ENCODE measurements at places on chromosomes 7 and 10.

- no peak for DNase-seq
These were observed 45.1 kb downstream of the RPS24 start for GRCh38 chr10:78078539-78079330.

- no peak for DNase-seq
These were observed 95.1 kb downstream of the BMPR1A start for GRCh38 chr10:86851328-86852207.

GRCh38 chr10:129626796-129627435 lies 159.9 kb downstream of the MGMT start:
- no peak for DNase-seq

- DNase-seq = no peak
These were observed 7.2 kb downstream of the NFE2L3 start for GRCh38 chr7:26159243-26159642.

- no peak for DNase-seq
These were observed 29.2 kb upstream of the AP5Z1 start for GRCh38 chr7:4745971-4746919.

DNA sequence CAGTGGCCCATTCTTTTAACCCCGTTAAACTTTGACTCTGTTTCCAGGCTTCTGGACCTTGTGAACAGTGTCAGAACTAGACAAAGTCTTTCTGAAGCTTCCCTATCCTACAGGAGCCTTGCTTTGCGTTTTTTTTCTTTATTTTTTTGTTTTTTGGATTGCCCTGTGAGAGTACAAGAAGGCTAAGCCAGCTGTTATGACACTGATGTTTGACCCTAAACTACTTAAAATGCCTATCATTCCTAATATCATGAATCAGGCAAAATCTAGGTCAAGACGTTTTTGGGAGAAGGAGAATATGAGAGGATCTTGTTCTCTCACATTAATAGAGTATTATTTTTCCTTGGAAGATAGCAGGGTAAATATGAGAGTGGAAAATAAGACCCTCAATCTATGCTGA lies 79.8 kb downstream of the EPDR1 start:
- DNase-seq = no peak

- peak; percentile 90 for DNase-seq
These were observed 3.8 kb downstream of the DEPP1 start for GRCh38 chr10:44974628-44975430.

- no peak for DNase-seq
These were observed 328.4 kb upstream of the C7orf33 start for GRCh38 chr7:148261996-148262688.

DNA sequence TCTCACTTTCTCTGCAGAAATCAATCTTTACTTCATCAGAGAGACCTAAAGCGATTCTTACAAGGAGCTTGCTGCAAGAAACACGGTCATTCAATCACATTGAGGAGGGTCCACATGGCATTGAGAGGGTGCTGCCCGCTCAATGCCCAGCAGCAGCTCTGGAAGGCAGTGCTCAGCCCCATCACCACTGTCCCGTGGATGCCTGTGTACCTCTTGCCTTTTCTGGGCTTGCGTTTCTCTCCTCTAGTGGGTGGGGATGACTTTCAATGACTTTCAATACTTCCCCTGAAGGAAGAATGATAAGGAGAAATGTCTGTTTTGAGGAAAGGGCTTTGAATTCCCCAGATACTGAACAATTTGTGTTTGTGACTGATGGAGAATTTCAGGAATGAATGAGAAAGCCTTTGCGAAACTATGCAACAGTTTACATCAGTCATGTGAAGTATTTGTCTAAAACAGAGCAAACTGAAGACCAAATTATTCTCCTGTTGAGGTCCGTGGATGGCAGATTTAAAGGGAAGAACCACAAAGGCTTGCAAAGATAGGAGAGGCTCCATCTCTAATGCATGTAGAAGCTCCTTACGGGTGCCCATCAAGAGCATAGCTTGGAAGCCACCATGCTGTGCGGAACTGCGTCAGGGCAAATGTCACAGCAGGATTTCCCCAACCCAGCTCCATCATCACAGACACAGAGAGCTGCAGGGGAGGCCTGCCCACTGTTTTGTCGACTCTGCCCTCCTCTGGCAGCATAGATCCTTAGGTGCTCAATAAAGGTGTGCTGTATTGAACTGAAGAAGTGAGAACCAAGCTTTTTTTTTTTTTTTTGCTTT lies 6.6 kb upstream of the ZNF22 start:
- no peak for DNase-seq

DNA sequence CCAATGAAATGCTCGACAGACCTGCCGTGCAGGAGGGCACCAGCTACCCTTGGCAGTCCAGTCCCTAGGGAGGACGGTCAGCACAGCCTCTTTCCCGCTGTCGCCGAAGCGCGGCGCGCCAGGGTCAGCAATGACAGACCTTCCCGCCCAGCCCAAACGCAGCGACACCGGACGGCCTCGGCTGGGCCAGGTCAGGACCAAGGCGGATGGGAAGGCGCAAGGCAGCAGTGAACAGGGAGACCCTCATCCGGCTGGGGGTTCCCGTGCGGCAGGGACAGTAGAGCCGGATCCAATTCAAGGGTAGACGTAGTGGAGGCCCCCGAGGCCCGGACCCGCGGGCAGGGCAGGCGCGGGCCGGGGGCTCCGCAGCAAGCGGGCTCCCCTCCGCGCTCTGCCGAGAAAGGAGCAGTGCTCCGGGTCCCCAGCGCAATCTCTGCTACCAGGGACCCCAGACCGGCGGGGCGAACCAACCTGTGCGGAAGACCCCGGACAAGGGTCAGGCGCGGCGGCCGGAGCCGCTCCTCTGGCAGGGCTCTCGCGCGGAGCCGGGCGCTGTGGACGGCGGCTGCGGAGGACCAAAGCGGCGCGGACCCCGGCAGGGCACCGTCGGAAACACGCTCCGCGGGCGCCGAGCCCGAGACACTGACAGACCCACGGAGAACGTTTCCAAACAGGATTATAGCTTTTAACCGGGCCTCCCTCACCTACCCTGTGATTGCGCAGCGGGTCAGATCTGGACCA lies at the start of gene SEC31B:
Gene SEC31B (minus strand): TSS at position 551 of the 741 bp plus-strand sequence. CDS start 2,909 bp downstream, outside the sequence.
- DNase-seq = no peak

- DNase-seq = no peak
These were observed 30.9 kb downstream of the NACAD start for GRCh38 chr7:45057878-45058277.

GRCh38 chr7:43295429-43295828 lies 183.0 kb downstream of the HECW1 start:
- DNase-seq = no peak

DNA sequence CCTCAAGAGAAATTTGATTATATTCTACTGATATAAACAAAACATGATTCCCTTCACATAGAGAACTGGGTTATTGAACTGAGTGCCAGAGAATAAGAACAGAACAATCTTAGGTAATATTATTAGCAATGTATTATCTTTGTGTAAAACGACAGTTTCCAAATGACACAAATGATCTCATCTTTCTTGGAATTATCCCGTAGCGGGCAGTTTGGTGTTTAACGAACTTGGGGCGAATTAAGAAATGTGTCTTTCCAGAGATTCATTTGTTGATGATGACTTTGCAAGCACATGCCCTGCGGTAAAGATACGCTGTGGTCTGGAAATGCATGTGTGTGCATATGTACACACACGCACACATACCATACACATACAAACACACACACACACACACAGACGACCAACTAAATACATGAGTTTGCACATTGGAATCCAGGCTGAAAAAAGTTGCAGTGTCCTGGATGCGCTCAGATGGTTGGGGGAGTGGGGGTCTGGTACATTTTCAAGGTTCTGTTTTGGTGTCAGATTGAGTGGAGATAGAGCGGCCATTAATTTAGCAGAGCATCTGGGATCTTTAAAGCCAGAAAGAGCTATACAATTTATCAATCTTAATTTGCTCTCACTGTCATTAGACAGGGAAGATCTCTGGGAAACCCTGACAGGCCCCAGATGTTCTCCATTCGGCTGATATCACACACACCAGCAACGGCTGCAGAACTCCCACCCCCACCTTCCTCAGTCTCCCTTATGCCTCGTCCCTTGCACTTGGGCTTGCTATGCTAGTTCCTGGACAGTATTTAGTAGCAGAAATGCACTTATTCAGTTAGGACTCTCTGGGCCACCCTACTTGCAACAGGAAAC lies 112.4 kb upstream of the FAM171A1 start:
- DNase-seq = no peak

DNA sequence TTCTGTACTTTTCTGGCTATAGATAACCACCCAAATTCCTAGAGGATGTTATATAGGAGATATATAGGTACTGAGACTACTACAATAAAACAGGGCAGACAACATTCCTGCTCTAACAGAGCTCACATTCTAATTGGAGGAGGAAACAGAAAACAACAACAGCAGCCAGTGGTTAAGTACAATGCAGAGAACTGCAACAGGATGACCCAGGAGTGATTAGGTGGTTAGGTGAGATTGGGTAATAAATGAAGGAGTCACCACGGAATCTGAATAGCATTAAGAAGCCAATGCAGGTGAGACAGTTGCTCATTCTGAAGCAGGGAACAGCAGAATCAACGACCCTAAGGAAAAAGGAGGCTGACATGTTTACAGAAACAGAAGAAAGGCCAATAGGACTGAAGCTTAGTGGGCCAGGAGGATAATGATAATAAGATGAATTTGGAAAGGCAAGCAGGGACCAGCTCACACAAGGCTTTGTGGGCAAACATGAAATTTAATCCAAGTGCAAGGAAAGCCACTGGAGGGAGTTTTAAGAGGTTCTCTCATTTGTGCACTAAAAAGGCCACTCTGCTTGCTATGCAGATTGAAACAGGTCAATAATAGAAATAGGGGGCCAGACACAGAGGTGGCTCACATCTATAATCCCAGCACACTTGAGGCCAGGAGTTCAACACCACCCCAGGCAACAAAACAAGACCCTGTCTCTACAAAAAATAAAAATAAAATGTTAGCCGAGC lies 16.9 kb upstream of the REEP3 start:
- no peak for DNase-seq

DNA sequence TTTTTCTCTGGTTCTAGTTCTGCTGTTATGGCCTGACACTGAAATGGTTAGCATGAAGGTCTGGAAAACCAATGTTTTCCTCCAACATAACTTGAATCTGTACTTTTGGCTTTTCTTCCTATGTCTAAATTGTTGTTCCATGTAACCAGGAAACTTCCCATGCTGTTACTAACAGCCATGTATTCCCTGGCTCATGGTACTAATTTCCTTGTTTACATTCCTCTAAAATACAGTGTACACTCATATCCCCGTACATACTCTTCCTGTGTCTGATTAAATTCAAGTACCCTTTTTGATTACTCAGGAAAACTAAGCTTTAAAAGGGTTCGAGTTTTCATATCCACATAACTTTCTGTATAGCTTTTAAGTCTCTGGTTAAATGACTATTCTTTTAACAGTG lies 12.3 kb upstream of the ACSM6 start:
- no peak for DNase-seq

DNA sequence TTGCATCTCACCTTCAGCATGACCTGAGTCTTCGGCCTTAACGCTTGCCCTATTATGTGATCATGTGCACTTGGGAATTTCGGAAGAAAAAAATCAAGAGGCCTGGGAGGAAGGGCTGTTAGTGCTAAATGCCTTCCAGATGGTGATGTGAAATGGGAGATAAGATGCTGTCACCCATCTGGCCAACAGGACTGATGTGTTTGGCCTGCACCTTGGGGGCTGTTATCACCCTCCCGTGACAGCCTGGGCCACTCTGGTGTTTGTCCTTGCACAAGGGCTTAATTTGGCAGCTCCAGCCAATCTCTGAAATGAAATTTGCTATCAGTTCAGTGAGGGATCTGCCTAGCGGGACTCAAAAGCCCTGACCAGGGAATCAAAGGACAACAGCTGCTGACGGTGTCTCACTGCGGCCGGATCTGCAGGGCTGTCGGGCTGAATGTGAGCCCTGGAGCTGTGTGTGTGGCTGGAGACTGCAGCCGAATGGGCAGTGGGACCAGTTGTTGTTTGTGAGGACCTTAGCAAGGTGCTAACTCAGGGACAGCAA lies 131.4 kb upstream of the BTBD16 start:
- no peak for DNase-seq

GRCh38 chr7:21429021-21429420 lies 1.1 kb downstream of the SP4 start:
- DNase-seq = no peak

GRCh38 chr10:89554433-89554832 lies 19.0 kb upstream of the SLC16A12 start:
- DNase-seq = no peak

- DNase-seq = no peak
These were observed 3.1 kb downstream of the RGS10 start for GRCh38 chr10:119539359-119539825.

DNA sequence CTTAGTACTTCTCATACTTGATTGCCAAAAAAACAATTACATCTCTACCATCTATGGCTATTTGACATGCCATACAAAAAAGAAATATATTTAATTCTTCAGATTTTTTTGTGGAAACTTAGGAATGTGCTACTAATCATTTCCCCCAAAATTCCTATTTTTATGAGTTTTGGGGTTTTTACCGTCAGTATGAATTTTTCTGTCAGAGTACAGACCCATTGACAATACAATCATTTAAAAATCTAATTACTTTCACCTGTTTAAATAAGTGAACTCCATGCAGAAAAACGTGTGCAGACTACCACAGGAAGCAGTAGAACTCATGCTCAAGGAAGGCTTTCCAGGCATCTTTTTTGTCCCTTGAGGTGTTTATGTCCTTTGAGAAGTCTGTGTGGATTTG lies 48.8 kb upstream of the FOXP2 start:
- DNase-seq = no peak

GRCh38 chr10:132066812-132067211 lies 1.1 kb downstream of the JAKMIP3 start:
- no peak for DNase-seq

GRCh38 chr7:112211348-112211907 lies 4.9 kb downstream of the ZNF277 start:
- DNase-seq = no peak

DNA sequence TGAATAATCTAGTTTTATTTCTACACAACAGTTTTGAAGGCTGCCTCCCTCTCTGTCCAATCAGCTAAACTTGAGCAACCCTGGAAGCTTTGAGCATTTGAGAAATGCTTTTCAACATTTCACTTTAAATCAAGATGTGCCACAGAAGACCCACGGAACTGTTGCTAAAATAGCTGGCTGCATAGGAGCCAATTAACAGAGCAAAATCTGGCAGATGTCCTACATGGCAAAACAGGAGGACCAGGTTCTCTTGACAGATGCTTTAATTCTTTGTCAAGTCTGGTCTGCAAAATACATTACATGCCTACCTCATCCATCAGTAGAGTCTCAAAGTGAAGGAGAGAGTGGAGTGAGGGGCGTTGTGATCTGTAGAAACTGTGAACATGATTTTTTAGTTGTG lies 185.9 kb downstream of the DPY19L1 start:
- no peak for DNase-seq

- no peak for DNase-seq
These were observed 51.2 kb upstream of the SORCS3 start for GRCh38 chr10:104589871-104590270.

- no peak for DNase-seq
These were observed 387.0 kb upstream of the SEMA3D start for GRCh38 chr7:85573844-85574243.

- DNase-seq = no peak
These were observed 83.0 kb upstream of the SEC61G start for GRCh38 chr7:54841772-54842697.

DNA sequence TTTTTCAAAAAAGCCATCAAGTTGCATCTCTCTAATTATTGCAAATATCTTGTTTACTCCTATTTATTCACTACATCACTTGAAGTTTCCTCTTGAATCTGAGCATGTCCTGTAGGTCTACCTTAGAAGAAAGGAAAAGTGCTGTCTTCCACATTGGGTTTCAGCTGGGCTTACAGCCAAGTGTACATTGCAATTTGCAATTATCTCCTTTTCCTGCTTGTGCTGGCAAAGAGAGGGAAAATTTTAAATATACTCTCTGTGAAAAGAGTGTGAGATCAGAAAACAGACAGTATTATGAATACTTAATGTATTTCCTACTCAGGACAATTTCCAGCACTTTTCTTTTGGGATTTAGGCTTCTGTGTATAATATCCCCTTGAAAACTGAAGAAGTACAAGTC lies 839.7 kb downstream of the CNTNAP2 start:
- no peak for DNase-seq
